MCF 10A (cell line): ENCODE measurements at places on chromosomes 4 and X.

GRCh38 chrX:49177338-49177833 is 5.7 kb downstream of the PLP2 start:
- DNase-seq: peak; percentile 54

- peak; percentile 84 for DNase-seq
Observed at GRCh38 chr4:20251796-20252655, at the start of gene SLIT2. TSS of gene SLIT2 (plus strand) at chr4:20251905. CDS start at chr4:20253816, 1,911 bp downstream.

DNA sequence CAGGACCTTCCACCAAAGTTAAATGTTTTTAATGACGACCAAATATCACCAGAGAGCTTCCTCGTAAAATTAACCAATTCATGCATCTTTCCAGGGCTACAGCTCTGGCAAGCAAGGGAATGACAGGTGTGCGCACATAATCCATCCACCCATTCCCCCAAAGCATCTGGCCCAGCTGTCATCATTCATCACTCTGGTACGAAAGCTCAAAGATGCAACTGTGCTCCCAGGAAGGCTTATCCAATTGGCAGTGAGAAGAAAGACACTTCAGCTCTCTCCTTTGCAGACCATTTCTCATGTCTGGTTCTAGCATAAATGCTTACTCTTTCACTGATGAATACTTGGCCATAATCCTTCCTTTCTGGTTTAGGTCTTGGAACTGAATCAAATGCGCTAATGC is 139.2 kb downstream of the NSUN7 start:
- DNase-seq: no peak

DNA sequence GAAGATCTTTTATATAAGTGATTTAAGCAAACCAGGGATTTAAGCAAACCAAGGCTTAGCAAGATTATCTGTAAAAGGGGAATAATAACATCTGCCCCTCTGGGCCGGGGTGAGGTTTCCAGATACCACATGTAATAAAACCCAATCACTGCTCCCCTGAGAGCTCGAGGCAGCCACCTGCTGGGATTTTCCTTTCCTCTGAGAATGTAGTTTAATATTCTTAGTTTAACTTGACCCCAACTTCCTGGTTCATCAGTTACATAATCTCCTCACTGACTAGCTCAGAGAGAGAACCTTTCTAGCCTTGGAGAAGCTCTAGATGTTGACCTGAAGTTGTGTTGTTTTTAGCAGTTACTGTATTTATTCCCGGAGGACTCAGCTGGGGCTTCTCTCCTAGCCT is 322.4 kb downstream of the ARHGAP10 start:
- DNase-seq: peak; percentile 31

DNA sequence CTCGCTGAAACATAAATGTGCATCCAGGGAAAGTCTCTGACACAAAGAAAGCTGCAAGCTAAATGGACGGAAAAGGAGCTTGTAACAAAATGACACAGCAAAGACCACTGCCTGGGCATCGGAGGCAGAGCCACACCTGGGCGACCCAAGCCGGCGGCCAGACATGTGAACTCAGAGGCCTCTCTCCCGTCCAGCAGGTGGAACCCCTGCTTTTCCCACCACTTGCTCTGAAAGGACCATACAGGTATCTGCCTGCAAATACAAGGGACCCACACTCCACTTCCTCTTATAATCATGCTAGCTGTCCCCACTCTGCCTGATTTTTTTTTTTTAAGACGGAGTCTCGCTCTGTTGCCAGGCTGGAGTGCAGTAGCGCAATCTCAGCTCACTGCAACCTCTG is 12.0 kb downstream of the CPLX1 start:
- DNase-seq: no peak

- no peak for DNase-seq
Observed at GRCh38 chr4:48071191-48071590, 54.6 kb downstream of the NIPAL1 start.

DNA sequence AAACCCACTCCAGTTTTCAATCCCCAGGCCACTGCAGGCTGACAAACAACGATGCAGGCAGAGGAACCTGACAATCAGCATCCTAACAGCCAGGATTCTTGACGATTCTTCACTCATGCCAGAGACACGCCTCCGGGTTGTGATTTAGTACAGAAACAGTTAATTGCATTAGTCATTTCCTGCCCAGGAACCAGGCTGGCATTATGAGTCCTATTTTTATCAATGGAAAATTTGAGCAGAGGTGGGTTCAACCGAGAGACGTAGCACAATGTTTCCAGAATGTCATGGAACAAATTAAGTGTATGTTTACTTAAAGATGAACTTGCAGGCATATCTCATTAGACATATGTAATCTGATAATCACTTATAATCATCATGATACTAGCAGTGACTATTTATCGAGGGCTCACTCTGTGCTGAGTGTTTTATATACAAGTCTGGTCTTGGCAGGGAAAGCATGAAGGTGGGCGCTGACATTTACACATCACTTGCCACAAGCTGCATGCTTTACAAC is 159.7 kb downstream of the NSUN7 start:
- peak; percentile 90 for DNase-seq
